Activated CD4-positive, alpha-beta T cell treated with anti-CD3 and anti-CD28 coated beads, Interleukin-2, amount 50 U/mL, for 1 hour (primary cell): ENCODE measurements at places on chromosomes 5 and 9.

DNA sequence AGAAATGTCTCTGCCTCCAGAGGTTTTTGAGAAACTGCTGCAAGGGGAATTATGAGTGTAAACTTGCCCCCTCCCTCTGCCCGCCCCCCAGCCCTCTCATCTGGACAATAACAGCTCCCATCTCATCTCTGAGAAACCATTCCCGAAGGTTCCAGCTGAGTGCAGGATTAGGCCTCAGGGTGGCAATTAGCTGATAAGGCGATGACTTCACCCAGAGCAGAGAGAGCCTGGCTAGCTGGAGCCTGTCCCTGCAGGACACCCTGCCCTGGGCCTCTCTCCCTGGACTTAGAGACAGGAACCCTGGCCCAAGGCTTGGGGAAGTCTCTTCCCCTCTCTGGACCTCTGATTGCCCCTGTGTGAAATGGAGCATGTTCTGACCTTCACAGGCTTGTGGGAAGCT, 45.7 kb upstream of the HAND1 start:
- DNase-seq, result no peak

DNA sequence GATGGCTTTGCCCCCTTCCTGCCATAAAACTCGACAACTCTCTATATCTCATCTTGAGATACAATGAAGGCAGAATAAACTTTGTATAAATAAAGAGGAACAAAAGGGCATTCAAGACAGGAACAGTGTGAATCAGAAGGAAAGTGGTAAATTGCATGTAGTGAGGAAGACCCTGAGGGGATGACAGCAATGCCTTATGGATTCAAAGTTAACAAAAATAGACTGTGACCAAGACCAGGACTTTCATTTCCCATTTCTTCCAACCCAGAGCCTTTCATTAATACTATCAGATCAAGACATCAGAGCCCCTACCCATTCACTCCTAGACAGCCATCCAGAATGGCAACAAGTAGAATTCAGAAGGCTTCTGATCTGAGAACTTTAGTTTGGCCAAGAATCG, 46.4 kb upstream of the ZNF462 start:
- DNase-seq, result no peak

DNA sequence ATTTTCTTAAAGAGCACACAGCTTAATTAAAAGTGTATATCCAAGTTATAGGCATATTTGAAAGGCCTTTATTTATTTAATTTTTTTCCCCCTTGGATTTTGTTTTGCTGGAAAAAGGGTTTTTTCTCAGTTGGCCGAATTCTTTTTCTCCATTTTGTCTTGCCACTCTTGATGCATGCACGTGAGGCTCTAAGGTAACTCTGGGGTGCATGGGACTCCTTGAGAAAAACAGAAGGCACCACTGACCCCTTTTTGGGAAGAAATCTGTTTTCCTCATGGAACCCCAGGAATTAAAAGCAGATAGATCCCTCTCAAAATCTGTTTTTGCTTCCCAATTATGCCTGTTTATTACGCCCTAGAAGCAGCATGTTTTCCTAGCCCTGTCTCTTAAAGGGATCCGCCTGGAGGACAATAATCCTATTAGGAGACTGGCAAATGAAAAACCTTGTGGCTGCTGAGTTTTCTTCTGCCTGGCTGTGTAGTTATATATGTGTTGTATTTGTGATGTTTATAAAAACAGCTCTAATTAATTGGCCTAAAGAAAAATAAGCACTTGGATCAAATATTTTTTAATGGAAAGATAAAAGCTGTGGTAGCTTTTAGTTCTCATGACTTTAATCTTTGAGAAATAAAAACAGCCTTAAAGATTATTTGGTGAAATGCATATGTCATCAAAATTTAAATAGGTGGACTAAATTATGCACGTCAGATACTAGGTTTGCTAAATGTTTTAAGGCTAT, 435.1 kb upstream of the CDH9 start:
- no peak for DNase-seq

GRCh38 chr9:121454972-121455371, 44.7 kb downstream of the GGTA1 start:
- no peak for DNase-seq

DNA sequence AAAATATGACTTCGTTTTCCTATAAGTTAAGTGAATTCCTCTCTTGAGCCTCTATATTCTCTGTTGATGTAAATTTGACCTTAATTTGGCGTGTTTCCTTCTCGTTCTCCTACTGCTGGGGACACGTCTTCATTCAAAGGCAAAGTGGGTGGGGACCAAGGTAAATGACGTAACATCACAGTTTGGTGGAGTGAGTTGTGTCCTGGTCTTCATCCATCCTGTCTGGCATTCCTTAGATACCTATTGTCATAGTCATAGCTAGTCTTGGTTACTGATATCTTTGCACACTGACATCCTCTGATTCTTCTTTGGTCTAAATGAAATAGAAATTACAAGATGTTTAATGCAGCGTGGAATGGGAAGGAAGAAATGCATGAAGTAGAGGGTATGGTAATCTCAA, 108.5 kb downstream of the NNT start:
- DNase-seq, result no peak

GRCh38 chr9:119003882-119004617, 365.2 kb downstream of the BRINP1 start:
- no peak for DNase-seq

GRCh38 chr5:17182981-17183380, 34.5 kb upstream of the BASP1 start:
- DNase-seq, result no peak

GRCh38 chr9:27628311-27628710, 55.0 kb upstream of the C9orf72 start:
- DNase-seq, result no peak

DNA sequence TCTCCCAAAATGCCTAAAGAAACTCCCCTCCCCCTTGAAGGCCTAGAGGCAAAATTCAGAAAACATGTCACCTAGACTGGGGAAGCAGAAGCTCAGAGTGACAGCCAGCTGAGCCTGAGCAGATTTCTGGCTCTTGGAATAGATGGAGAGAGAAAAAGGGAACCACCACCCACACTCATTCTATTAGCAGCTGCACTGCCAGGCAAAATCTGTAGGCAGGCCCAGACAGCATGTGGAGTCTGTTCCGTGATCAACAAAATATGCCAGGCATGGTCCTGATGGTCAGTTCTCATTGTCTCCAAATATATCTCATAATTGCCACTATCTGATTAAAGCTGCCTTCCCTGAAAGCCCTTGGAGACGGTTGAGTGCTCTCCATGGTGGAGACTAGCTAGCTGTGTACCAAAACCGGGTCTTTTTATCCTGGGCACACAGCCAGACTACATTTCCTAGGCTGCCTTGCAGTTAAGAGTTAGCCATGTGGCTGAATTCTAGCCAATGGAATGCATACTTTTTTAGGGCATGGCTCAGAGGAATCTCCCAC, 131.7 kb upstream of the GPR151 start:
- no peak for DNase-seq

GRCh38 chr5:71588533-71588885, 1.4 kb downstream of the MCCC2 start:
- DNase-seq, result no peak

DNA sequence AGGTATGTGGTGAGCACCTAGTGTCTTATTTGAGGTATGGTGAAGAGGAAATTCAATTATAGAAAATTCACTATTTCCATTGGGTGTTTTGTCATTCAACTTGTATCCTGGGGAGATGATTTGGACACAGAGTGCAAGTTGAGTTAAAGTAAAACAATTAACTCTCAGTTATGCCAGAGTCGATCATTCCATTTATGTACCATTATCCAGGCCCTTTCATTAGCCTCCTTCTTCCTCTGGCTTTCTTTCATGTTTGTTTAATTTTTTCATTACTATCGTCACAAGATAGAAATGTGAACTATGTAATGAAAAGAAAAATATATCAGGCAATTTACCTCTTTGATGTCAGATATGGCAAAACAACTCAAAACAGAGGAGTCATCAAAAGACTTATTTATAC, 1347.2 kb upstream of the NUDT12 start:
- DNase-seq, result no peak

DNA sequence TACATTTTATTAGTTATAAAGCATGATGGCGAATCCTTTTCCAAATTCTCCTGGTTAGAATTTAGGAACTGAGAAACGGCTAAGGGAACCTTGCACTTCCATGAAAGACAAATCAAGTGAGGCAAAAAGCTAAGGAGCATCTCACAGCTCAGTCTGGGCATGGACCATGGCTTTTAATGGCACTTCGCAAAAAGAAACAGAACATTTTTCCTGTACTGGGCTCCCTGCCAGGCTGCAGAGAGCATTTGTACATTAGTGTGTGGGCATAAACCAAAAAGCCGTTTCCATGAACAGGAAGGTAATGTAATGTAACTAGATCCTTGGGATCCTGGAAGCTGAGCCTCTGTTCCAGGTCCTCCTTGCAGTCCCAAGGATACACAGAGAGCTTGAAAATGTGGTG, 354.2 kb downstream of the MRPS30 start:
- DNase-seq, result no peak

GRCh38 chr5:6084376-6084775, 294.0 kb downstream of the MED10 start:
- DNase-seq, result no peak

GRCh38 chr9:3032898-3033297, 189.0 kb upstream of the PUM3 start:
- DNase-seq, result no peak

DNA sequence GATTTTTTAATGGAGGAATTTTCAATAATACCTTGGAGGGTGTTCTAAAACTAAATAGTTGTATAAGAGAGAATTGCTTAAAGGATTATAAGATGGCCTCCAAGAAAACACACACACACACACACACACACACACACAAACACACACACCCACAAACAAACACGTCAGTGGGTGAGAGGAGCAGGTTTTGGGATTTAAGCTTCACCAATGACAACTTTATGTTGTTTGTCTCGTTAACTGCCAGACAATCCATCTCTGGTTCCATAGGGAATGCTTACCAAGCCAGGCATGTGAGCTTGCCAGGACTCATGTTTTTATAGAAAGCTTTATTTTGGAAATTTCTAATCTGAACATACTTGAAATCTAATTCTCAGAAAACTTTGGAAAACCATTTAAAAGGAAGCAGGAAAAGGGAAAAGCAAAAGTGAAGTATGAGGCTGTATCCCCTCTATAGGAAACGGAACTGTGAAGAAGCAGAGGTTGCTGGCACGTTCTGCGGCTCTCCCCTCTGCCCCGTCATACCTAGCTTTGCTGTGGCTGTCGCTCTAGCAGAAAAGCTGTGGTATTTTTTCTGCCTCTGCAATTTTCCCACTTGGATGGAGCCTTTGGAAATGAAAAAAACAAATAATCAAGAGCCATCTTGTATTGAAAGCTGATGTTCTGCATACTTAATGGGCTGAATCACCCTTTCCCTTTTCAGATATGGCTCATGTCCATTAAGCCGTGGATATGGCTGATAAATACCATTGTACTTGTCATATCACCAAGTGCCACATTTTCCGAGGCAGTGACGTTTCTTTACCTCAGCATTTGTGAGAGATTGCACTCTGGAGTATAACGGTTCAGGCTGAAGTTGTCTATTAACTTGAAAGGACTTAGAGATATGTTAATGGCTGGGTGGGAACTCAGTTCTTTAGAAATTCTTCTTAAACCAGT, 112.7 kb downstream of the NTRK2 start:
- no peak for DNase-seq
